ENCODE measurements at places on chromosomes 5 and 9.

DNA sequence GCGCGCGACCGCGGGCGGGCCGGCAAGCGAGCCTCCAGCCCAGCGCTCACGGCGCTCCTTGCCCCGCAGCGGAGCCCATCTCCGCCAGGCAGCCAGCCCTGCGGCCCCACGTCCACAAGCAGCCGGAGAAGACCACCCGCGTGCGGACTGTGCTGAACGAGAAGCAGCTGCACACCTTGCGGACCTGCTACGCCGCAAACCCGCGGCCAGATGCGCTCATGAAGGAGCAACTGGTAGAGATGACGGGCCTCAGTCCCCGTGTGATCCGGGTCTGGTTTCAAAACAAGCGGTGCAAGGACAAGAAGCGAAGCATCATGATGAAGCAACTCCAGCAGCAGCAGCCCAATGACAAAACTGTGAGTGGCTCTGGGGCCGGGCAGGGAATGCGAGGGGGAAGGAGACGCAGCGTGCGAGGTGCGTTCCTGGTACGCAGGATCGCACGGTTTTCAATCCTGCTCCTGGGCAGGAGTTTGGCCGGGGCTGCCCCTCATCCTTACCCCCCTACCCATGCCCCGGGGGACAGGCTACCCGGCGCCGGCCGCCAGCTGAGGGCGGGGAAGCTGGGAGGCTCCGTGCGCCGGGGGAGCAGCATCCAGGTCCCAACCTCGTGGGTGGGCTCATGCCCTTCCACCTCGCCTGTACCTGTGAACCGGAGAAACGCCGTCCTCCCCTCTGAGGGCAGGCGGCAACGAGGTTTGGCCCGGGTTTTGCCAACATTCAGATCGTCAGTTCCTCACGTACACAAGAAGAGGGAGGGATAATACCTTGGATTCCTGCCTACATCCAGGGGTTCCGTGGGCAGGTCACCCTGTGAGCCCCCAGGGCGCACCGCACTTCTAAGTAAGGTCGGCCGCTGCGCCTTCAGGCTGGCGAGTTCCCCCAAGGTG lies 6.6 kb downstream of the ISL1 start:
- DNase-seq, result no peak

DNA sequence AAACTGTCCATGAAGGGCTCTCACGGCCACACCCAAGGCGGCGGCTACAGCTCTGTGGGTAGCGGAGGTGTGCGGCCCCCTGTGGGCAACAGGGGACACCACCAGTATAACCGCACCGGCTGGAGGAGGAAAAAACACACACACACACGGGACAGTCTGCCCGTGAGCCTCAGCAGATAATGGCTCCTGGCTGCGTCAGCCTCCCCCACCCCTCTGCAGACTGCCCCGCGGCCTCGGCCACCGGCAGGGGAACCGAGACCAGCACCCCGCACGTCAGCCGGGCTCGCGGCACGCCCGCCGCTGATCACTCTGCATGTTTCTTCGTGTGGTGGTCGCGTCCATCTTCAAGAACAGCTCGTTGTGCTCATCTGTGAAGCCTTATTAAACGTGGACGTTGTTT lies 41.5 kb downstream of the TENT4A start:
- DNase-seq, result no peak

DNA sequence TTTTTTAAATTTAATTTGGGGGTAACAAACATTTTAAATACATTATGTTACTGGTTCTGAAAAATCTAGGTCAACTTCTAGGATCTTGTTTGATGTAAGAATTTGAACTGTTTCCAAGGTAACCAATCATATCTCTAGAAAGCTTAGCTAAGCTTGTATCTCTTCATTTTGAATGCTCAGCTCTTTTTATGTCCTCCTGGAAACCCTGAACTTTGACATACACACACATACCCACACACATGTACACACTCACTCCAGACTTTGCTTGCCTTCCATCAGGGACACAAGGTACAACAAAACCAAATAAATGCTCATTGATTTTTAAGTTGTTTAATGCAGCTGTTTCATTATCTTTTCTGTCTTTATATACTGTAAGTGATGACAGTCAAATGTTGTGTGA lies 178.5 kb downstream of the RAB3C start:
- DNase-seq, result no peak

DNA sequence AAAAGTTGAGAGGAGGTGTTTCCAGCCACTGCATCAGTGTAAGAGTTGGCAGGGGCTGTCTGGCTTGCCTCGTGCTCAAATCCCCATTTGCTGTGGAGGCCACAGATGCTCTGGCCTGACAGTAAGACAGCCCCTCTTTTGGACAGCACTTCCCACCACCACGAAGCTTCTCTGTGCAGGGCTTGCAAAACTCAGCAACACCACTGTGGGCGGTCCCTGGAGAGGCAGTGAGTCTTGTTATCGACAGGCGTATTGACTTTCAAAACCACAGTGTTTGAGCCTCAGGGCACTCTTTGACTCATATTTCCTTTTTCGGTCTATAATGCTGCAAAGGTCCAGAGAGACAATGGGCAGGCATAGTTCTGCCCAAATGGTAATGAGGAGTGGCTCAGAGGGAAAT lies 539.5 kb downstream of the EBF1 start:
- no peak for DNase-seq

DNA sequence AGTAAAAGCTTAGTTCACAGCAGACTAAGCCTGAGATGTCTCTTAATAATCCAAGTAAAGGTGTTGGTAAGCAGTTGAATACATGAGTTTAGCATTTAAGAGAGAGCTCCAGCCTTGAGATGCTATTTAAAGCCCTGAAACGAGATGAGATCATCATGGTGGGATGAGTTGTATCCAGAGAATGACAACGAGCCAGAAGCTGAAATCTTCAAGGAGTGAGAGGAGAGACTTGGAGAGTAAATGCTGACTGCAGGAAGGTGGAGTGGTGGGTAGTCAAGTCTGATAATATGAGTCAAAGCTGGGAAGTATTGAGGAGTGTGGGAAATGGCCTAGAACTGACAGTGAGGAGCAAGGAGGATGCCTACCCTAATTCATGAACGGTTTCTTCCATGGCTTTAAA lies 53.7 kb downstream of the PLAC8L1 start:
- DNase-seq, result no peak

DNA sequence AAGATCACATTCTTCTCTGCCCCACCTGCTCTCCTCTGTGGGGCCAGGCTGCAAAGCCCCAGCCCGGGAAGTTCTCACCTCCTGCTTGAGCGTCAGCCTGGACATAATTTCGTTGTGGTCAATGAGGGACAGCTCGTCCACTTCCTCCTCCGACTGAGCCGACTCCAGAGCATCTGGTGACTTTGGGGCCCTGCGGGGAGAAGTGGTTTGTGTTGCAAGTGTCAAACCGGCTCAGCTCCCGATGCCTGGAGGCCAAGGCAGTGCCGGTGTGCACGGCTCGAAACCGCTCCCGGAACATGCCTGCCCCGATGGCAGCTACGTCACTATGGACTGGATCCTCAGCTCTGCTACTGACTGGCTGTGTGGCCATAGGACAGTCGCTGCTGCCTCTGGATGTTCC lies 52.8 kb downstream of the PRRT1B start:
- DNase-seq, result no peak

GRCh38 chr5:59371525-59372127 lies 521.9 kb downstream of the PDE4D start:
- DNase-seq, result no peak
